ENCODE measurements at places on chromosomes 11 and 22.

DNA sequence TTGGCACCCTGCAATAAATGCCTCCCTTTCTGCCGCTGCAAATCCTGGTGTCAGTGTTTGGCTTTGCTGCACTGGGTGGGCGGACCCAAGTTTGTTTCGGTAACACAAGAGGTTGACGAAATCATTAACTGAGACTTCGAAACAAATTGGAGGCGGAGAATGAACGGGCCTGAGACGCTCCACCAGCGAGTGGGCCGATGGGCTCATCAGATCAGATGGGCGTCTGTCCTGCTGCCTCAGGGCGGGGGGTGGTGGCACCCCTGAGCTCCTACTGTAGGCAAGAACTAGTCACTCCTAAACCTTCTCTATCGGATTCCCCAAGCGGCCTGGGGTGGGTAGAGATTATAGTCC lies 918 bp upstream of the CAPN5 start:
- no peak for DNase-seq

DNA sequence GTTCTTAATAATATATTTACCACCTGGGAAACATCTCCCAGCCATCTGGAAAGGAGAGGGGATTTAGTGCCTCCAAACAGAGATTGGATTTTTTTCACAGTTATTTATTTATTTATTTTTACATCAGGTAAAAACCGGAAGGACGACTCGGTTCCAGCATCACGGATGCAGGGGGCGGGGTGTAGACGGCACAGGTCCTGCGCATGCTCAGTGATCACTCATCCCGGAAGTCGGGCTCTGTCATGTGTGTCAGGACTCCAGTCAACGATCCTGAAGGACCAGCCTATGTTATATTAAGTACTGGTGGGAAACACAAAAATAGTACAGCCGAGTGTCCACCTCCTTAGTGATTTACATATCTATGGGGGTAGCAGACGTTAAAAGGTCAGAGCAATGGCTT lies 467.6 kb downstream of the NTM start:
- no peak for DNase-seq

DNA sequence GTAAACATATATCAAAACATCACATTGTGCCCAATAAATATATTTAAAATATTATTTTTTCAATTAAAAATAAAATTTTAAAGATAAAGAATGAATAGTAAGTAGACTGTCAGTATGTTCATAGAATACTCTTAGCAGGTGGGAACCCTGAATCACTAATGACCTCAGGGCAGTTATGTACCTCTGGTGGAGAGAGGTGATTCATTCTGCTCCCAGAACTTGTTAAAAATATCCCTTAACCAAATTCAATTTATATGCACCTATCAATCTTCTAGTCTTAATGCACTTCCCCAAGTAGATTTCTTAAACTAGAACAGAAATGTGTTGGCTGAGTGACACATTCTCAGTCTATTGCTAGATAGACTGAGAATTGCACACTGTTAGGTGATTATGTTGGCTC lies 183.9 kb upstream of the SYN3 start:
- no peak for DNase-seq

DNA sequence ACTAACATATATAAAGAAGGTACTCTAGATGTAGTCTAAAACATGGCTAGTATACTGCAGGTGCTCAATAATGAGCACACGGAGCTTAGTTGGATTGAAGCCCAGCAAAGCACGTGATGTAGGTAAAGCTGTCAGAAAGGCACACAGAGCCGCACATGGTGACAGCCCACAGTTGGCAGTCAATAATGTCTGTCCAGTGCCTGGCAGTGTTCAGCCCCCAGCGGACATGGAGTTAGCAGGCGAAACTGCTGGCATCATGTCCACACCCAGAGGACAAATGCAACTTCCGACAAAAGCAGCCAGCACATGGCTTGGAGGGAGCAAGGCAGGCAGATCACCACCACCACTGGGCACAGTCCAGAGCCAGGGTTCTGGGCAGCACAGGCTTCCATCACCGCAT lies 43.5 kb upstream of the H19 start:
- no peak for DNase-seq

DNA sequence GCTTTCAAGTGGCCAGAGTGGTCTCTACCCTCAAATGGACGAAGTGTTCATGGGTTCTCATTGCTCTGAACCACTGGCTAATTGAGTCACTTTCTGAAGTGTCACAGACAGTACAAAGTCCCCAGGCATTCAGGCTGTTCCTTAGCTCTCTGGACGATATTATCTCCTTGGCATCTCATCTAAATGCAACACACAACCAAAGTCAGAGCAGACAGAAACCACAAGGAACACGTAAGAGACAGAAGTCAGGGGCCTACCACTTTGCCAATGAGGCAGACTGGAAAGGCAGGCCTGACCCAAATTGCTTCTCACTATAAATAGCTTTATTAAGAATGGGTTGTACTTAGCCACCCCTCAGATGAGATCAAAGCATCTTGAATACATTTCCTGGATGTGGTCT lies 29.0 kb upstream of the LDLRAD3 start:
- DNase-seq, result no peak

DNA sequence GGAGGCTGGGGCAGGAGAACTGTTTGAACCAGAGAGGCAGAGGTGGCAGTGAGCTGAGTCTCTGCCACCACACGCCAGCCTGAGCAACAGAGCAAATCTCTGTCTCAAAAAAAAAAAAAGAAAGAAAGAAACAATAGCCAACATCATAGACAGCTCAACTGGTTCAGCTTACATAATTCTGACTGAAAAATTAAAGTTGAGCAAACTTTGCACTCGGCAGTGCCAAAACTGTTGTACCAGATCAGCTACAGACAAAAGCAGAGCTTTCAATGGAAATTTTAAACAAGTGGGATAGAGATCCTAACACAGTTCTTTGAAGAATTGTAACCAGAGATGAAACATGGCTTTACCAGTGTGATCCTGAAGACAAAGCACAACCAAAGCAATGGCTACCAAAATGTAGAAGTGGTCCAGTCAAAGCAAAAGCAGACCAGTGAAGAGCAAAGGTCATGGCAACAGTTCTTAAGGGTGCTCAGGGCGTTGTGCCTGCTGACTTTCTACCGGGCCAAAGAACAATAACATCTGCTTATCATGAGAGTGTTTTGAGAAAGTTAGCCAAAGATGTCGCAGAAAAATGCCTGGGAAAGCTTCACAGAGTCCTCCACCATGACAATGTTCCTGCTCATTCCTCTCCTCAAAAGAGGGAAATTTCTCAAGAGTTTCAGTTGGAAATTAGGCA lies 59.3 kb downstream of the TTC28 start:
- DNase-seq, result no peak

DNA sequence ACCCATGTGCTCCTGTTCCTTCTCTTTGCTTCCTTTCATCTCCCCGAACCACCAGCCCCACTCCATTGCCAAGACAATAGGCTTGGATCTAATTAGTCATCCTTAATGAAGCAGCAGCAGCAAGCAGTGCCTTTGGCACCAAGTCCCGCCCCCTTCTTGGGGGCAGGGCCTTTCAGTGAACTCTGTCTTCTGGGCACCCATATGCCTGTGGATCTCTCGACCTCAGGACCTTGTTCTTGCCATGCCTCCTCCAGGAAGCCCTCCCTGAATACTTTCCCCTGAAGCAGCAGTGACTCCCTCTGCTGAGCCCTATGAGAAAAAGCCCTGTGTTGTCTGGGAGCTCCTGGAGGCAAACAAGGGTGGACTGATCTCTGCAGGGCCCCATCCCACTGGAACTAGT lies 32.1 kb downstream of the ARHGEF17 start:
- no peak for DNase-seq

DNA sequence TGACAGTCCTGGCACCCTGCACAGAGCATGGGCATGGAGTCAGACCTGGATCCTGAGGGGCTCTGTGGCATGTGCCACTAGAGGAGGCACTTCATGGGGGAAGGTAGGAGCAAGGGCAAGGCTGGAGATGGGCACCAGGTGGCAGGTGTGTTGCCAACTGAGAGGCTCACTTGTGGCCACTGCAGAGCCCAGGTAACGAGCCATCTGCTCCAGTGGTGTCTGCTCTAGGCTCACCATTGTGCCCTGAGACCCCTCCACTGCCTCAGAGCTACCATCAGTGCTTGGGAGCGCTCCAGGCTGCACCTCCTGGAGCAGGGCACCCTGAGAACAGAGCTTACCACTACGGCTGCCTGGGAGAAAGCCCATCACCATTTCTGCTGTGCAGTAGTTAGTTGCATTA lies 1.3 kb upstream of the ZDHHC8 start:
- no peak for DNase-seq

DNA sequence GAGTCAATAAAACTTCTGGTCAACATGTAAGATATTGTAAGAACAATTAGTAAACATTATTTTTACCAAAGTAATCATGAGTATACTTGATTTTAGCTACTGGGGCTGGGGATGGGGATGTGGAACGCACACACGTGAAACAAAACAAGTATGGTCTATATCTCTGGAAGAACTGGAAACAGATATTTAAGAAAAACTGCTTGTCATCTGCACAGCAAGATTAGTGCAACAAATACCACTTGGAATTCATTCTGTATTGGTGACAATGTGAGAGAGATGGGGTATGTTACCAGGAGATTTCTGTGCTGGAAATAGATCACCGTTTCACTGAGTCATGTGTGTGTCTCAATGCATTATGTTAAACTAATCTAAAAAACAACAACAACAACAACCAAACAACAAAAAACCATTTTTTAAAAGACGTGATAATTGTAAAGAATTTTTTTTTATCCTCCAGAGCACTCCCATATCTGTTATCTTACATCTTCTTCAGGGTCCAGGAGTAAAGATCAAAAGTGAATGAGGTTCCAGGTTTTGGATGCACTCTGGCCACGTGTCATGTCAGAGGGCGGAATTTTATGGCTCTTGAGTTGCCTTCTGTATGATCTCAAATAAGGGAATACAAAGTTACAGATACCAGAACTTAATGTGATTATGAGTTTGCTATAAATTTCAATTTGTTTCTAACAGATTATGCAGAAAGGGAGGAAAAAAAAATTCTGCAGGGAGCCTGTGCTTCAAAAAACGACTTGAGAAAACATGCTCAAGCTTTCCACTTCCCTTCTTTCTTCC lies 153.0 kb downstream of the BBOX1 start:
- no peak for DNase-seq

DNA sequence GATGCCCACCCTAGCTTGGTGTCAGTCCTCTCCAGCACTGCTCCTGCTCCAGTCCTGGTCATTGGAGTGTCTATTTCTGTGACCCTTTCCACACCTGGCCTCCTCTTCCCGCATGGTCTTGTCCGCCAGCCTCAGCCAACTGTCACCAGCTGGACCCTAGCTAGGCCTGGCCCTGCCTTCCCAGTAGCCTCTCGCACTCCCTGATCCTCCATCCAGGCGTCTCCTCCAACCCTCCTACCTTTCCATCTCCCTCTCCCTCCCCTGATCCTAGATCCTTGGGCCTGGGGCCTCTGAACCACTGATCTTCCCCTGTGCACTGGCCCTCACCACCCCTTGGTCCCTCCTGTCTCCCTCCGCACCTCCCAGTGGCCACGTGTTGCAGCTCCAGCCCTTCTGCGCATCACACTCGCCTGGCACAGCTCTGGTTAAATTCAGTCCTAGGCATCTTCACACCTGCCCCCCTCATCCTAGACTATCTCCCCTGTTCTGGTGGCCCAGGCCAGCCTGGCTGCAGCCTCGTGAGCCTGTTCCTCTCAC lies 9.9 kb downstream of the SYNGR1 start:
- no peak for DNase-seq

- DNase-seq, result no peak
Measured at GRCh38 chr22:46504584-46504983, 32.8 kb downstream of the CELSR1 start.

DNA sequence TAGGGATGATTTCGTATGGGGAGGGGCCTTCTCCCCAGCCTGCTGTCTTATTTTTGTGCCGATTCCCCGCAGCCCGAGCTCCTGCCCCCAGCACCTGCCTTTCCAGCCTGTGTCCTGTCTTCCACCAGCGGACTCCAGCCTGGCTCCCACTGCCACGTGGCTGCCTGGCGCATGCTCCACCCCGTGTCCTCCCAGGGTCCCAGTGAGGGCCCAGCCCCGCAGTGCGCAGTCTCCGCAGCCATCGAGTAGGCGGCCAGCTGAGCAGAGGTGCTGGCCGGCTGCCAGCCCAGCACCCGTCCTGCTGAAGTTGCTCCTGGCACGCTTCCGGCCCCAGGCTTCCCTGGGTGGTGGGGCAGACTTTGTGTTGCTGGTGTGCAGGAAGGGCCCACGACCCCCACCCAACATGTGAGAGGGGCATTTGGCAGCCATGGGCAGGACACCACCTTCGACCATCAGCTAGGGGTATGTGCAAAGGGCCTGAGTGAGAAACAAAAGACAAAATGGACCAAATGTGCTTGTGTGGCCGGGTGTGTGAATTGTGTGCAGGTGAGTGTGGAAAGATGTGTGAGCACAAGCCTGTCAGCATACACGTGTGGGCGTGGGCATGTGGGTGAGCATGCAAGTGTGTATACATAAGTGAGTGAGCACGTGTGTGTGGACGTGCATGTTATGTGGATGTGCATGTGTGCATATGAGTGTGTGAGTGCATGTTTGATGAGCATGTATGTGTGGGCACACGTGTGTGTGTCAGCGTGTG lies 55.9 kb downstream of the RTN4R start:
- DNase-seq, result no peak

GRCh38 chr11:133600786-133601185 lies 68.5 kb upstream of the OPCML start:
- DNase-seq, result no peak

- no peak for DNase-seq
Measured at GRCh38 chr11:10540546-10540914, 457 bp downstream of the RNF141 start.
